ENCODE measurements at places on chromosomes 6 and 20.

- DNase-seq = no peak
Measured at GRCh38 chr6:106849676-106850332, 124.7 kb downstream of the CD24 start.

DNA sequence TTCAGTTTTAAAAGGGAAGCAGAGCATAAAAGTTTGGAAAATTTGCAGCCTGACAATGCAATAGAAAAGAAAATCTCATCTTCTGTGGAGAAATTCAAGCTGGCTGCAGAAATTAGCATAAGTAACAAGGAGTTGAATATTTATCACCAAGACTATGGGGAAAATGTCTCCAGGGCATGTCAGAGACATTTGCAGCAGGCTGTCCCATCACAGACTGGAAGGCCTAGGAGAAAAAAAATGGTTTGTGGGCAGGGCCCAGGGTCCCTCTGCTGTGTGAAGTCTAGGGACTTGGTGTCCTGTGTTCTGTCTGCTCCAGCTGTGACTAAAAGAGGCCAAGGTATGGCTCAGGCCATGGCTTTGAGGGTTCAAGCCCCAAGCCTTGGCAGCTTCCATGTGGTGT lies 8.1 kb upstream of the LAMA2 start:
- DNase-seq = no peak

GRCh38 chr6:128725271-128726233 lies 157.4 kb upstream of the LAMA2 start:
- no peak for DNase-seq

GRCh38 chr20:50625986-50626677 lies 65.2 kb downstream of the RIPOR3 start:
- no peak for DNase-seq

- no peak for DNase-seq
Measured at GRCh38 chr20:17026346-17026745, 200.5 kb upstream of the PCSK2 start.
